Epithelial cell of proximal tubule (primary cell): ENCODE measurements at places on chromosomes 7 and 10.
A peak's percentile ranks its signal among the peaks of the same experiment; 100 is the strongest.

- peak; percentile 36 for DNase-seq
Observed at GRCh38 chr7:82699773-82700186, 256.2 kb upstream of the CACNA2D1 start.

- no peak for DNase-seq
Observed at GRCh38 chr10:71243756-71244395, 31.5 kb downstream of the UNC5B start.

DNA sequence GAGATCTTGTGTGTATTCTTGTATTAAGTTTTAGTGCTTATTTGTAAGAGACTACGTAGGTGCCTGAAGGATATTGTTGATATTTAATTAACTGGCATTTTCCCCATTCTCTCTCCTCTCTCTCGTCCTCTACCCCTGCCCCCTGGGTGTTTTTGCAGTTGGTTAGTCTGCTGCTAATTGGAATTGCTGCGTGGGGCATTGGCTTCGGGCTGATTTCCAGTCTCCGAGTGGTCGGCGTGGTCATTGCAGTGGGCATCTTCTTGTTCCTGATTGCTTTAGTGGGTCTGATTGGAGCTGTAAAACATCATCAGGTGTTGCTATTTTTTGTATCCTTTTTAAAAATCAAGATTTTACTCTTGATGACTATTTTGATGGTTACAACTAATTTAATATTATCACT, 22.5 kb downstream of the TSPAN13 start:
- no peak for DNase-seq

- DNase-seq = no peak
Observed at GRCh38 chr7:99694912-99695304, 15.1 kb upstream of the CYP3A5 start.

GRCh38 chr10:114283535-114284234, 44.6 kb downstream of the VWA2 start:
- DNase-seq = no peak

- no peak for DNase-seq
Observed at GRCh38 chr10:51503378-51503777, 196.0 kb downstream of the CSTF2T start.

DNA sequence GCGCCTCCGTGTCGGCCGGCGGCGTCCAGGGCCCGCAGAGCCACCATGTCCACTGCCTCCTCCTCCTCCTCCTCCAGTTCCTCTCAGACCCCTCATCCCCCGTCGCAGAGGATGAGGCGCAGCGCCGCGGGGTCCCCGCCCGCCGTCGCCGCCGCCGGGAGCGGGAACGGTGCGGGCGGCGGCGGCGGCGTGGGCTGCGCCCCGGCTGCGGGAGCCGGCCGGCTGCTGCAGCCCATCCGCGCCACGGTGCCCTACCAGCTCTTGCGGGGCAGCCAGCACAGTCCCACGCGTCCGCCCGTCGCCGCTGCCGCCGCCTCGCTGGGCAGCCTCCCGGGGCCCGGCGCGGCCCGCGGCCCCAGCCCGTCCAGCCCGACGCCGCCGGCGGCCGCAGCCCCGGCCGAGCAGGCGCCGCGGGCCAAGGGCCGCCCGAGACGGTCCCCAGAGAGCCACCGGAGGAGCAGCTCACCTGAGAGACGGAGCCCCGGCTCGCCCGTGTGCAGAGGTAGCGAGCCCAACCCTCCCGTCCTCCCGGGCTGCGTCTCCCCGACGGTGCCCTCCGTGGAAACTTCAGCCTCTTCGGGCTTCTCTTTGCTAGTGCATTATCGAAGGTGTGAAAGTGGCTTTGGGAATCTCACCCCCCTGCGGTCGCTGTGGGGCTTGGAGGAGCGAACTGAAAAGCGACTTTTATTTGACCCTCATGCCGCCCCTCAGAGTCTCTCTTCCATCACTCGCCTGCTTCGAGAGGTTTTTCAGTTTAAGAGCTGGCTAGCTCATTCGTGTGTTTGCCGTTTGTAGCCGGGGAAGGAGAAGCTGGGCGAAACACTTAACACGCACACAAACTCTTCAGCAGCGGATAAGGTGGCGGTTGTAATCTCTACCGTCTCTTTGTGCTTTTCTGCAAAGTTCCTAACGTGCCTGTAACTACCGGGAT, 975 bp downstream of the GLCCI1 start:
- DNase-seq = no peak

GRCh38 chr7:150959739-150960734, 18.1 kb downstream of the KCNH2 start:
- DNase-seq = no peak

- DNase-seq = peak; percentile 92
Observed at GRCh38 chr7:89780291-89780690, 374.0 kb upstream of the STEAP1 start.

DNA sequence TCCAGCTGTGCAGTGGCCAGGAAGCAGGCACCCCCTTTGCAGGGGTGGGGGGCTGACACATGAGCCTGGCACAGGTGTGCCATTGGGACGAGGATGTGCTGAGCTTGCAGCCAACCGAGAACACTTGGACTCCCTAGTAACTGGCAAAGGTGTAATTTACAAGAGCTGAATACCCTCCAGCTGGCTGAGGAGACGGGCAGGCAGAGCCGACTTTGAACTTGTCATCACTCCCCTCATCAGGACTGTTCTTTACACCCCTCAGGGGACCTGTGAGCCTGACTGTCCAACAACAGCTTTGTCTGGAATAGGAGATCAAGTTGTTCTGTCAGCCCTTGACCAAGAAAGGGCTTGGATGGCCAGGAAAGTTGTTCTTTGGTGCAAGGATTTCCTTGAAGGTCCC, 61.2 kb downstream of the CDH23 start:
- no peak for DNase-seq

DNA sequence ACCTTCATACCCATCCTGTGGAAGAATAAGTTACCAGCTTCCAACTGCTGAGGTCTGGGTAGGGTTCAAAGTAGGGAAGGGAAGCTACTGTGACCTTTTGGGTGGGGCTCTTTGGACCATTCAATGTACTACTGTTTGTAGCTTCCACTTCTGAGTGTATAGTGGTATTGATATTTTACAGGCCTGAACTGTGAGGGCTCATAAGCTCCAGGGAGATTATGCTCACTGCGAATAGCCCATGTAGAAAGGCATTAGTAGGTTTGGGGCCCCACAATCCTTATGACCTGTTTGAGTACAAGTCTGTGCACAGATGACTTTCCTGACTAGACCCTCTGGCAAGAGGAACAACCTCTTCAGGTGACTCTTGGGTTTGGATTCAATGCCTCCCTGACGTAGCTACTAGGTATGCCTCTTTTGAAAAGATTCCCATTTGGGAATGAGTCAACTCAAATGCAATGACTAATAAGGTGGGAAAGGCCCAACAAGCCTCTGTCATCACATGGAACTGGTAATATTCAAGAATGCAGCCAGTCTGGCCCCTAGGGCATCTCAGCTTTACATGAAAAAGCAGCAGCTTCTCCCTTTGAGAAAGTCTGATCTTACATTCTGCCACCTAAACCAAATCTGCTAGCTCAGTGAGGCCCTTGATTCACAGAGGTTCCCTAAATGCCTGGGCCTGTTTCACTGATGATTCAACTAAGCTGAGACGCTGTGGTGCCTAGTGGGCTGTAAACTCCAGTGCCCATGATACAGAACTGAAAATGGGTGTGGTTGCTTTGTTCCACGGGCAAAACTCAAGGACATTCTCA, 79.8 kb downstream of the ABI1 start:
- DNase-seq = peak; percentile 93
